Islet precursor cell (in vitro differentiated cells): ENCODE measurements at places on chromosomes 1 and 21.

DNA sequence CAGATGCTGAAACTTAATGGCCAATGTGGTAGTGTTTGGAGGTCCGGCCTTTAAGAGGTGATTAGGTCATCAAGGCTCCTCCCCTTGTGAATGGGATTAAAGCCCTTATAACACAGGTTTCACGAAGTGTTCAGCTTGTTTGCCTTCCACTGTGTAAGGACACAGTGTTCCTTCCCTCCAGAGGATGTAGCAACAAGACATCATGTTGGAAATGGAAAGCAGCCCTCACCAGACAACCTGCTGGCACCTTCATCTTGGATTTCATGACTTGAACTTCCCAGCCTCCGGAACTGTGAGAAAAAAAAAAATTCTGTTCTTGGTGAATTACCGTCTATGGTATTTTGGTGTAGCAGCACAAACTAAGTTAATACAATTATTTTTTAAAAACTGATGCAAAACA is 613.8 kb downstream of the KIF26B start:
- DNase-seq = no peak

DNA sequence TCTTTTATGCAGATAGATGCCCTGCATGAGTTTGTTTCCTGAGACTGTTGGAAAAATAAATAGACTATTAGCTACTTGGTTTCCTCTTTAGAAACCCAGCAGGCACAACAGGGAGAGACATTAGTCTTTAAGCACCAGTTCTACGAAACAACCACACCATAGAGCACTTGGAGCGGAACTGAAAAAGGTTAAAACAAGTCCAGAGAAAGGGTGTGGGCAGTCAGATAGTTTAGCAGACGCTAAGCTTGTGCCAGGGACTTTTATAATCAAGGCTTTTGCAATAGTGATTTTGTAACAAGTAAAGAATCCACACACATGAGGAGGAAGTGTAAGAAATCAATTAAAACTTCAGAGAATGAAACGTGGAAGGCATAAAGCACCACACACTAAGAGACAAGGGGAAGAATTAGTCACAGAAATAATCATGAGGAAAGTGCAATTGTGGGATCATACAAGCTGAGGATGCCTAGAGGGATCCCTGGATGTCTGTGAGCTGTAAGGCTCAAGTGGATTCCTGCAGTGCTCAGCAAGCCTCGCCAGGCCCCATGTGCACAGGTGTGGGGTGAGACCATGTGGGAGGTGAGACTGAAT is 37.8 kb upstream of the TLR5 start:
- no peak for DNase-seq

- no peak for DNase-seq
These were observed 52.9 kb downstream of the CNIH3 start for GRCh38 chr1:224668984-224669383.

GRCh38 chr1:91606546-91607078 is 106.0 kb downstream of the CDC7 start:
- no peak for DNase-seq

GRCh38 chr1:18719786-18720451 is 89.3 kb downstream of the PAX7 start:
- no peak for DNase-seq
